ENCODE measurements at places on chromosomes 5 and 9.

- DNase-seq = no peak
These were observed 206.2 kb downstream of the DCP2 start for GRCh38 chr5:113182658-113183344.

GRCh38 chr5:56543441-56544388 lies 271.6 kb upstream of the MAP3K1 start:
- DNase-seq = no peak

- no peak for DNase-seq
These were observed 286.9 kb upstream of the ATP10B start for GRCh38 chr5:161138751-161139455.

- no peak for DNase-seq
These were observed 36.7 kb downstream of the GPR21 start for GRCh38 chr9:123070198-123070597.

GRCh38 chr9:84828046-84828445 lies 158.5 kb downstream of the NTRK2 start:
- DNase-seq = no peak

GRCh38 chr5:81906086-81906485 lies 65.7 kb upstream of the ATG10 start:
- DNase-seq = no peak

All from dorsolateral prefrontal cortex (tissue), 122 donors.